ENCODE measurements at places on chromosomes 2 and 18. TPM values are rescaled to one million over a fixed set of nuclear protein-coding genes. Genes with fewer than 3 reads are reported as not detected.

The SLC14A1 gene
- not detected for total RNA-seq

The CNDP1 gene
- total RNA-seq: not detected

The LONRF2 gene
- not detected for total RNA-seq

The TBR1 gene
- under 0.01 TPM for total RNA-seq

The EFHD1 gene
- total RNA-seq: not detected

The PARD6G gene
- 20.3 TPM for total RNA-seq

The ATP8B1 gene
- 10.5 TPM for total RNA-seq

The GCG gene
- not detected for total RNA-seq

The SERPINB10 gene
- total RNA-seq: not detected

The MOGAT1 gene
- total RNA-seq: not detected

The OBSL1 gene
- 13.9 TPM for total RNA-seq

The ACADL gene
- total RNA-seq: not detected

The TXNDC9 gene
- total RNA-seq: 57.3 TPM

The ASXL3 gene
- total RNA-seq: 0.22 TPM

The RUFY4 gene
- total RNA-seq: not detected

The IL18RAP gene
- not detected for total RNA-seq

The GALR1 gene
- not detected for total RNA-seq
